Stimulated activated CD4-positive, alpha-beta T cell treated with anti-CD3 and anti-CD28 coated beads, Interleukin-12 subunit alpha, Interleukin-12 subunit beta, amount 100 ng/mL, for 4 hours (primary cell): ENCODE measurements at places on chromosomes 2 and 18.

- no peak for DNase-seq
These were observed 153.0 kb downstream of the KLHL29 start for GRCh38 chr2:23537991-23538390.

- DNase-seq, result no peak
These were observed 6.9 kb upstream of the KYNU start for GRCh38 chr2:142870526-142870925.

- no peak for DNase-seq
These were observed 124.2 kb downstream of the CBLN2 start for GRCh38 chr18:72419914-72420313.

- DNase-seq, result no peak
These were observed 19.1 kb downstream of the CYBRD1 start for GRCh38 chr2:171541202-171541887.
